ENCODE measurements at places on chromosomes 11 and 22.
A peak's percentile ranks its signal among the peaks of the same experiment; 100 is the strongest.

- no peak for DNase-seq
These were observed 59.4 kb downstream of the BRD1 start for GRCh38 chr22:49768077-49768910.

GRCh38 chr11:20360650-20361049 is 2.9 kb upstream of the HTATIP2 start:
- DNase-seq = peak; percentile 62

GRCh38 chr11:46898396-46899095 is 19.8 kb downstream of the LRP4 start:
- no peak for DNase-seq

- no peak for DNase-seq
These were observed 539.6 kb upstream of the CADM1 start for GRCh38 chr11:116043857-116044256.

GRCh38 chr22:31707519-31707918 is 42.4 kb downstream of the PRR14L start:
- no peak for DNase-seq

- DNase-seq = no peak
These were observed 431.3 kb downstream of the TBC1D22A start for GRCh38 chr22:47193606-47194329.

DNA sequence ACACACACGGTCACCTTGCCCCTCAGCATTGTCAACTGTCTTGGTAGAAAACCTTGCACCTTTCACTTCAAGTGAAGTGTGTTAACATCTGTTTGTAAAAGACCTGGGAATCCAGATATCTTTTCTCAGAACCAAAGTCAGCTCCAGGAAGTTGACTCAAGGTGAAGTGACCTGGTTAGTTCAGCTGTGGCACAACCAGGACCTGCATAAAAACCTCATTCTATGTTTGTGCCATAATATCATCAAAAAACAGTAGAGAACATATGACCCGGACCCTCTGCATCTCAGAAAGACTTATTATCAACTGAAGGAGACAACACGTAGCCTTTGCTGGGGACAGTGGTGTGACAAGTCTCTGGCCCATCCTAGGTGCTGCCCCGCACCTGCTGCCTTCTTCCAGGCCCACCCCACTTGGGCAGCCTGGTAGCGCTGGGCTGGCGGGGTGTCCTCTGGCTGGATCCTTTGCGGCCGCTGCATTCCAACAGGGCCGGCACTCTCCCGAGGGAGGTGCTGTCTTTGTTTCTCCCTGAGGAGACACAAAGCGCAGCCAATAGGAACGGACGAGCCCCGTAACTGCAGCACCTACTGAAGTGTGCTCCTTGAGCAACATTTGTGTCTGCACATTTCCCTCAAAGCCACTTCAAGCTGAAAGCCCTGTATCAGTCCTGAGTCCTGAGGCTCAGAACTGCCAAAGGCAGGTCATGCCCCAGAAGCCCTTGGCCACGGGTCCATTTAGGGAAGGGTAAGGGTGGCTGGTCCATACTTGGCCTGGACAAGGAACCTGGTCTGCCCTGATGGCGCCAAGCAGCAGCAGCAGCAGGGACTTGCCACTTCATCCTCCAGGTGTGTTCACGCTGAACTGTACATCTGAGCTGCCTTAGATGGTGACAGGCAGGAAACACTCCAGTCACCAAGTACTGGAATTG is 25.2 kb downstream of the LRRC74B start:
- DNase-seq = no peak

- peak; percentile 87 for DNase-seq
These were observed 1.2 kb downstream of the CARNS1 start for GRCh38 chr11:67416416-67417335.

DNA sequence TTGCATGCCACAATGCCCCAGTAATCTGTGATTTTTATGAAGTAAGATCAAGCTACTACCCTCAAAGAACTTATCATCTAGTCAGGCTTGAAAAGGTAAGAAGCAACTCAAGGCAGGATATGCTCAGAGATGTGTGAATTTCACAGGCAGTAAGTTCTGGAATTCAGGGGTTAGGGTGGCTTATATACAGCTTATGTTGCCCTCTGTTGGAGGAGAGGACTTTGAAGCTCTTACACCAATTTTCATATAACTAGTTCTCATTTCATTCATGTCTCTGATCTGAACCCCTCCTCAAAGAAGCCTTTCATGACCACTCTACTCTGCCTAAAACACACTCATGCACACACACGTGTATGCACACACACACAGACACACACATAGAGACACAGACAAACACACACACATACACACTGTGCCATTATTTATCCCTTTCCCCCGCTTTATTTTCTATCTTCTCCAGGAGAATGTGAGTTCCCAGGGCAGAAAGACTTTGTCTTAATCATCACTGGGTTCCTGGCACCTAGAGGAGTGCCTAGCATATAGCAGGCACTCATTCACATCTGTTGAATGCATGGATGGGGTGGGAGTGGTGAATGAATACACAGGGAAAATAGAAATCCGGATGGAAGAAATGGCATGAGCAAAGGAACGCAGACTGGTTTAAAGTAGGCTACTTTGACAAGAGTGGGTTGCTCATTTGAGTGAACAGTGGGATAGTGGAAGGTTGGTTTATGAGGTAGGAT is 220.7 kb upstream of the ZBED5 start:
- no peak for DNase-seq

GRCh38 chr11:84452211-84452610 is 1166.0 kb upstream of the CCDC90B start:
- DNase-seq = no peak

GRCh38 chr11:24896118-24896835 is 399.4 kb downstream of the LUZP2 start:
- DNase-seq = no peak

- no peak for DNase-seq
These were observed 71.0 kb downstream of the AMBRA1 start for GRCh38 chr11:46522682-46523281.

DNA sequence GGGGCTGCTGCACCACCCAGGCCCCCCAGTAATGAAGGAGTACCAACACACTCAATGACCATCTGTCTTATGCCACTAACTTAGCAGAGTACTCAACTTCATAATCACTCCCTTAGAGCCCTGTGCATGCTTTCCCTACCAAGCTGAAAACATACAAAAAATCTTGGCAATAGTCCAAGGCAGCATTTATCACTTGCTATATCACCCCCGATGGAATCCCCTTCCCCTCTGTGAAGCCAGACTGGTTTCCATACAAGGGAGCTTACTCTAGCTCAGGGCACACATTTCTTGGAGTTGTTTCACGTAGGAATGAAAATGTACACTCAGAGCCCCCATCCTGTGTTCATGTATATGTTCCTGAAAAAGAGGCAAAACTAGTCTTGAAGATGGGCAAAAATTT is 301.3 kb upstream of the TENM4 start:
- DNase-seq = no peak

DNA sequence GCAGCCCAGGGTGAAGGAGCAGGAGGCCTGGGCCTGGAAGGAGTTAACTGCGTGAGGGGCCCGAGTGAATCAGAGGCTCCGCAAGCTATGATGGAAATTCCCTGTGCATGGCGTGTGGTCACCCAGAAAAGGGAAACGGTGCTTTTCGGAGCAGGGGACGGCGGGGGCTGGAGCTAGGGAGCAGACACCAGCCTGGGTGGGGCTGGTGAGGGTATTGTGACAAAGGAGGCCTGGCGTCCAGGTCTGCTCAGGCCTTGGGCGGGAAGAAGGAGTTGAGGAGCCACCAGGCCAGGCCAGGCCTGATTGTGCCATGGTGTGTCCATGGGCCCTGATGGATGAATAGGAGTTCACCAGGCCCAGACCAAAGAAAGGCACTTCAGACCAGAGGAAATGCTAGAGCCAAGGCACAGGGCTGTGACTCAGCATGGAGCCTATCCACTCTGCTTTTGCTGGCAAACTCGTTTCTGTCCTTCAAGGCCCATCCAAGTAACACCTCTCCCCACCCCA is 12.8 kb upstream of the SPI1 start:
- DNase-seq = no peak

- no peak for DNase-seq
These were observed 43.1 kb downstream of the SCGB1A1 start for GRCh38 chr11:62461740-62462507.

- peak; percentile 24 for DNase-seq
These were observed 8.7 kb upstream of the LAYN start for GRCh38 chr11:111531687-111532364.

DNA sequence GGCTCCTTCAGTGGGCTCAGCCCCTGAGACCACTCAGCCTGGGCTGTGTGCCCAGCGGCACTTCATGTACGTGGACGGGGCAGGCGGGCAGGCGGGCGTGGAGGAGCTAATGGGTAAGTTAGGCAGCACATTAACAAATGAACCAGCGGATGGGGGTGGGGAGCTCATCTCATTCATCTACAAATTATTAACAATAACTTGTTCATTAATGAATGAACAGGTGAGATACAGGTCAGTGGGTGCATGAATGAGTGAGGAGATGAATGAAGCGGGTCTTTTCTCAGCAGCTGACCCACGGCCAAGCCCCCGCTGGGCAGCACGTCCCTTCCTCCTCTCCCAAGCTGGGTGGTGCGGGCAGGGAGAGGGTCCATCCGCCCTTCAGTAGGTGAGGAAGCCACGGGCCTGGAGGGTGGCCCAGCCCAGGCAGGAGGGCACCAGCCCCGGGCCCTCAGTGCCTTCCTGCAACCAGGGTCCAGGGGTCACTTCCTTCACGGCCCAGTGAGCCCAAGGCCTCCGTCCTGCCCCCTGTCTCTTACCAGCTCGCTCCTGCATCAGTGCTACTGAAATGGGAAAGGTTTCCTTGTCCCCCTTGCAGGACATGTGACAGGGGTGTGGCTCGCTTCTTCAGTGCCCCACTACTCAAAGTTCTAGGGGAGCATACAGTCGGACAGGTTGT is 60.5 kb upstream of the KCNQ1OT1 start:
- no peak for DNase-seq

DNA sequence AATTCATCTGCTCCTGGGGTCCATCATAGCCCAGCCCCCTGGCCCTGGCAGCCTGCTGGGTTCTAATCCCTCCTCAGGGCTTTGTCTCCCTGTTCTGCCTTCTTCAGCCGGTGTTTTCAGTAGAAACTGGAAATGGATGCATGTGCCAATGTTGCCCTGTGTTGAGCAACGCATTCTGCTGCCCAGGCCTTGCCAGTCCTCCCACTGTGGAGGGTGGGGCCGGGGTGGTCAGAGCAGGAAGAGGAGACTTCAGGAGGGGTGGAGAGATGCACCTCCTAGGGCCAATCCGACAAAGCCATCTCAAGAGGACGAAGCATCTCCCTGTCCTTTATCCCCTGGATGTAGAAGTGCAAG is 27.6 kb upstream of the ZBTB16 start:
- DNase-seq = no peak

- DNase-seq = peak; percentile 57
These were observed 48.5 kb downstream of the GGTLC2 start for GRCh38 chr22:22692707-22693530.

GRCh38 chr11:12319461-12319951 is 57.9 kb upstream of the PARVA start:
- no peak for DNase-seq

DNA sequence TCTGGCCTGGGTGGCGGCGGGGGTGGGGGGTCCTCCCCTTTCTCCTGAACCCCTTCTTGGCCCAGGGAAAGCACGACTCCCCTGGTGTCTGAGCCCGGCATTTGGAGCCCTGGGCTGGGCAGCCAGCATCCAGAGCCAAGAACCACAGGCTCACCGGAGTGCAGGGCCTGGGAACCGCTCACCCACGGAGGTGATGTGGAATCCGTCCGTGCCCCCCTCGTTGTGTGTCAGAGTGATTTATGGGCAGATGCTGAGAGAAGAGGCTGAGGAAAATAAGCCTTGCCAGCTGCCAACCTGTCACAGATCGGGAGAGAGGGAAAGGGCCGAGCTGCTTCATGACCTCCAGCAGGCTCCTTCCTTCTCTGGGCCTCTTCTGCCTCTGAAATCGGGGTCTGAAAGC is 33.7 kb downstream of the WNT11 start:
- no peak for DNase-seq

GRCh38 chr22:22698263-22698750 is 53.9 kb downstream of the GGTLC2 start:
- DNase-seq = no peak

GRCh38 chr22:19535001-19535400 is 10.8 kb upstream of the CLDN5 start:
- no peak for DNase-seq

DNA sequence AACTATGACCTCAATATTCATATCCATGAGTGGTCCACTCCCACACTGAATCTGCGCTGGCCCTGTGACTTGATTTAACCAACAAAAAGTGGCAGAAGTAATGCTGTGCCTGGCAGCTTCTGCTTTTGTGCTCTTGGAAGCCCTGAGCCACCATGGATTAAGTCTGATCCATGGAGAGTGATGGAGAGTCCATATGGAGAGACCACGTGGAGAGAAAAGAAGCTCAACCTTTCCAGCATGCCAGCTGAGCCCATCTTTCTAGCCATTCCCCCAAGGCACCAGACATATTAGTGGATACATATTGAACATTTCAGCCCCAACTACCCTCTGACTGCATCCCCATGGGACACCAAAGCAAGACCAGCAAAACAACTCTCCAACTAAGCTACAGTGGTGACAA is 16.0 kb downstream of the LRRC55 start:
- DNase-seq = no peak

- no peak for DNase-seq
These were observed 121.6 kb downstream of the LDLRAD3 start for GRCh38 chr11:36065436-36065835.

DNA sequence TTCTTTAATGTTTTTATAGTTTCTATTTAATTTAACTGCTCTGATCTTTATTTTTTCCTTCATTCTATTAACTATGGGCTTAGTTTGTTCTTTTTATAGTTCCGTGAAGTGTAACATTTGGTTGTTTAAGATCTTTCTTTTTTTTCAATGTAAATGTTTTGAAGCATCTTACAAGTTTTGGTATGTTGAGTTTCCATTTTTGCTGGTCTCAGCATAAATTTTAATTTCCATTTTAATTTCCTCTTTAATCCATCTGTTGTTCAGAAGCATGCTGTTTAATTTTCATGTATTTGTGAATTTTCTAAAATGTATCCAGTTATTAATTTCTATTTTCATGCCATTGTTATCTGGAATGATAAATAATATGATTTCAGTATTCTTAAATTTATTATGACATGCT is 17.0 kb upstream of the GLYATL2 start:
- no peak for DNase-seq

- no peak for DNase-seq
These were observed 9.4 kb downstream of the TRIM6 start for GRCh38 chr11:5605849-5606248.

GRCh38 chr11:811446-812245 is 1.9 kb downstream of the RPLP2 start:
- no peak for DNase-seq

GRCh38 chr11:60951904-60952741 is at the start of gene SLC15A3:
Gene SLC15A3, minus strand, starts transcription at chr11:60952176. Its CDS starts 625 bp downstream, at chr11:60951551.
- DNase-seq = peak; percentile 22

DNA sequence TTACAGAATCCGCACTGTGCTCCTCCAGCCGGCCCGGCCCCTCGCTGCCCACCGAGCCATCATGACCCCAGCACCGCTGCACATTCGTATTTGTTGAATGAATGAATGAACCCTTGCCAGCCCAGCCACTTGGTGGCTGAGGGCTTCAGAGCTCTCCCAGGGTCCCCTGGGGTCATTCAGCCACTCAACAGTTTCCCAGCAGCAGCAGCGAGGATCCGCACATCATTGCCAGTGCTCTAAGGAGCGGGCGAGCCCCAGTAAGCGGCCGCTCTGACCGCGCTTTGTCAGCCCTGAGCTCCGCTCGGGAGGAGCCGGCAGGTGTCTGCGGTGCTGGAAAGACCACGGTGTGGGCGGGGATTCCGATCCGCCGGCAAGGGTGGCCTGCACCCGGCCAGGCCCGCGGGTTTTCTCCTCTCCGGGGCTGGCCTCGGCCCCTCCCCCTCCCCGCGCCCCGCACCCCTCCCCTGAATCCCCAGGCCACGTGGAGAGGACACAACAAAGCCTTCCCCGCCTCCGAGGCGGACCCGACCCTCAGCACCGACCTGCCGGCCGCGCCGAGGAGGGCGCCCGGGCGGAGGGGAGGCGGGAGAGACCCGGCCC is 563 bp downstream of the BID start:
- DNase-seq = peak; percentile 57

Data from CD4-positive, alpha-beta T cell treated with Interleukin-15 for 4 hours (primary cell).